ENCODE measurements at places on chromosomes 2 and 18.

GRCh38 chr2:102014041-102014345, 22.2 kb downstream of the IL1R2 start:
- DNase-seq: no peak

DNA sequence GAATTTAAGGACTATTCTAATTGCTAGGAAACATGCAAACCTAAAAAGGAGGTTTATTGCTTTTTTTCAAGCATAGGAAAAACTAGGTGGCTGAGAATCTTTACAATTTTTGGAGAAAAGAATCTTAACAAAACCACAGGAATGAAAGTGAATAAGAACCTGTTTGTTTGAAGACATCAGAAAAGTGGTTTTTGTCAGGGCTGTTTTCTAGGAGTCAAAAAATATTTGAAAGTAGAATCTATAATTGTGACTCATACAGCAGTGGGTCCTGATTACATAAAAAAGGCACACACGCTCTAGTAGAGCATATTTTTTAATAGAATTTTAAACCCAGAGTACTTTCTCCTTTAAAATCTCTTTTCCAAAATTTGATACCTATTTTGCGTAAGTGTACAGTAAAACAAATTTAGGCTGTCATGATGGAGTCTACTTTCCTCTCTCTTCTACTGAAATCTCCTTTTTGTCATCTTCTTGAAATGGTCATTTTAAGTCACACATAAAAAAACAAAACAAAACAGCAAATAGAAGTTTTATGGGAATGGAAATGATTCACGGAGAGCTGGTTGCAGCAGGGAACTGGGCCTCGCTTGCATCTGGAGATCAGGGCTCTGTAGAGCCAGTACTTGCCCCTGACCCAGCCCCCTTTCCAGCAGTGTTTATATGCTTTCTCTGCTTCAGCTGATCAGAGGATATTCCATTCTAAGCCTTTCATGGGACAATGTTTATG, 59.1 kb upstream of the PELI1 start:
- no peak for DNase-seq

GRCh38 chr18:45066210-45066609, 385.5 kb downstream of the SETBP1 start:
- DNase-seq: no peak

DNA sequence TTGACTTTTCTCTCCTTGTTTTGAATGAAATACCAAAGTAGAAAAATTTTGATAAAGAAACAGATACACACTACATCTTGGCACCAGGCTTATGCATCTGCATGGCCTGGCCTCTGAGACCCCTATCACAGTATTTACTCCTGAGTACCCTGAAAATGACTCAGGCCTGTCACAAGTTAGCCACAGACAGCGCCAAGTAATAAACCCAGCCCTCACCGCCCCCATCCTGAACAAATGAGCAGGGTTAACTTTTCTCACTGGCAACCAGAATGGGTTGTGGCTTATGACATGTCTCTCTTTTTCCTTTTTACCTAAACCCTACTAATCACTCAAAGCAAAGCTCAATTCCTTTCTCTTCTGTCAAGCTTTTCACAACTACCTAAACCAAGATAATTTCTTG, 35.3 kb downstream of the SPRED2 start:
- no peak for DNase-seq

DNA sequence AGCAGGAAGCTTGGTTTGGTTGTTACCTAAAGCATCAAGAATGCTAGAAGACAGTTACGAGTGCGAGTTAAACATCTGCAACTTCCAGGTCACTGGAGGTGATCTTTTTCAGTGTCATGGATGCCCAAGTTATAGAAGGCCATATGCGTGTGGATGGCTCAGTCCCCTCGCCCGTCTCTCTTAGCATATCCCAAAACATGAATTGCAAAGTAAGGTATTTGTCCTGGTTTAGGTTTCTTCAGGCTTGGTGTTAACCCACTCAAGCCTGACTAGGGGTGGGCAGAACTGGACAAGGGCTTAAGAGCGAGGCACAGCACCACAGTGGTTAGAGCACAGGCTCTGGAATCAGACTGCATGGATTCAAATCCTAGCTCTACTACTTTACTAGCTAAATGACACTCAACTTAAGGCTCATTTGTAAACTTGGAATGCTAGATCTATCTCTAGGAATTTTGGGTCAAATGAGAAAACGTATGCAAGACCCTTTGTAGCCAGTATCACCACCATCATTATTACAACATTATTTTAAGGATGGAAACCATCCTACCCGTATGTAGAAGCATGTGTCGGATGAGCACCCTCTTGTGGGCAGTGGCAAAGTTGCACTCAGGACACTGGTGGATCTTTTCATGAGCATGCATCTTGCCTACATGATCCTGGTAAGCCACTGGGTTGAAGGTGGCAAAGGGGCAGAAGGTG, 11.2 kb downstream of the ZNF142 start:
- DNase-seq: peak; percentile 88

Measured in activated CD4-positive, alpha-beta T cell treated with anti-CD3 and anti-CD28 coated beads, Interleukin-2, amount 10 ng/mL, durations not matched to agents 24 days and 14 days (primary cell).